ENCODE measurements at places on chromosomes 1 and 21.

- no peak for DNase-seq
Observed at GRCh38 chr1:14578156-14578555, 20.3 kb upstream of the KAZN start.

DNA sequence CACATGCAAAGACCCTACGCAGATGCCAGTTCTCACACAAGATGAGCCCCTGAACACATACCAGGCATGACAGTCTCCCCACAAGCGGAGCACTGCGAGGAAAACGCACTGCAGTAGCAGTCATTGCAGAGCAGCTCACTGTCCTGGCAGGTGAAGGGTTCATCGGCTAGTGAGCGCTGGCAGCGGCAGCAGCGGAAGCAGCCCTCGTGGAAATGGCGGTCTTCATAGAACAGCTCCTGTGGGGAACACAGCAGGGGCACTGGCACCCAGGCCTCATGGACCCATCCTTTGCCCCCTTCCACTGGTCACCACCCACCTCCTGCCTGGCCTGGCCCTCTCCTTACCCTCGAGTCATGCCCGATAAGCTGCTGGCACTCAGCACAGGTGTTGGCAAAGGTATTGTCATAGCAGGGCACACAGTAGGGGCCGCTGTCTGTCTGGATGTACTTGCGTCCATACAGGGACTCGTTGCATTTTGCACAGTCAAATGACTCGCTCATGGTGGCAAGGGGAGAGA, 6.3 kb downstream of the FHL3 start:
- no peak for DNase-seq

GRCh38 chr1:53549287-53549686, 90.1 kb downstream of the DMRTB1 start:
- no peak for DNase-seq

GRCh38 chr1:233707880-233708815, 94.2 kb downstream of the KCNK1 start:
- no peak for DNase-seq

DNA sequence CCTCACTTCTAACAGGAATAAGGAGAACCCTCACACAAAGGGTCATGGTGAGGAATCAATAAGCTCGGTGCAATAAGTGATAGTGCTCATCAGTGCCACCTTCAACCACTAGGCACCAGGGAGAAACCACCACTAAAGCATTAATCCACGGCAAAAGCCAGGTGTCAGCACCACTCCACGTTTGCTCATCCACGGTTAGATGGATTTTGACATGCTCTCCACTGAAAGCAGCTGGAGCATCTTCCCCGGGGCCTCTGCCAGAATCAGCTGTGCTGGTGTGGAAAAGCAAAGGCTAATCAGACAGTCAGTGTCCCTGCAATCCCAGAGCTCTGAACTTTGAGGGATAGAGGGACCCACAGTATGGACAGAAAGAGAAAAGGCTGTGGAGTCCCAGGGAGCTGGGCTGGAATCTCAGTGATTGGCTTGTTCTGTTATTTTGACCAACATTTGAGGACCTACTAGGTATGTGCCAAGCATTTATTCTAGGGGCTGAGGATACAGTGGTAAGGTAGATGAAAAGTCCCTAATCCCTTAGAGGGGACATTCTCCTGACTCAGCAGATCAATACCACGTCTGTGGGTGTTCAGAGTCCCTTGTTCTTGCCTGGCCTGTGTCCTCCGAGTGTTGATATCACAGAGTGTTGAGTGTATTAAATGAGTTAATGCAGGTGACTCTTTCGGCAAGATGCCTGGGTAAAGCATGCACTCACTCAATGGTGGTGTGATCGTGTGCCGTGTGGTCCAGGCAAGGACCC, 41.3 kb downstream of the FHAD1 start:
- DNase-seq, result no peak

- DNase-seq, result no peak
Observed at GRCh38 chr1:168842306-168842705, 113.3 kb upstream of the DPT start.

DNA sequence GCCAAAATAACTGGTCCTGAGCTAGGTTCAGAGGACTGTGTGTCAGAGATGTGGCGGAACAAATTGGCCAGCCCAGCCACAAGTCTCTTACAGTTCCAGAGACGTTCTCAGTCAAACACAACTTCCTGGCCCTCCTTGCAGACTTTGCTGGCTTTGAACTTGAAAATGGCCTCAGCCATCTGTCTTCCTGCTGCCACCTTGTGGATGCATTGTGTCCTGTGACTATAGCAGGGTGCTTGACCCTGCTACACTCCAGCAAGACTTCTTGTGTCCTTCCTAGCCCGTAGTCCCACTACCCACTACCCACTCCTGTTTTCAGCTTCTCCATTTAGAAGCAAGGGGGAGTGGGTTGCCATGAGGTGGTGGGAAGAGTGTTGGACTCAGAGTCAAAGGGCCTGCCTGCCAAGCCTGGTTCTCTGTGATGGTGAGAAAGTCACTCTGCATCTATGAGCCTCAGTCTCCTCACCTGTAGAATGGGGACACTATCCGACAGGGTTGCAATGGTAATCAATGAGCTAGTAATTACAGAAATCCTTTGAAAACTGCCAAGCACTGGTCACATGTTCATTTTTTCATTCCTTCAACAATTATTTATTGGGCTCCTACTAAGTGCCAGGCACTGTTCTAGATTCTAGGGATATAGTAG, 109.9 kb downstream of the IGSF21 start:
- DNase-seq, result no peak

DNA sequence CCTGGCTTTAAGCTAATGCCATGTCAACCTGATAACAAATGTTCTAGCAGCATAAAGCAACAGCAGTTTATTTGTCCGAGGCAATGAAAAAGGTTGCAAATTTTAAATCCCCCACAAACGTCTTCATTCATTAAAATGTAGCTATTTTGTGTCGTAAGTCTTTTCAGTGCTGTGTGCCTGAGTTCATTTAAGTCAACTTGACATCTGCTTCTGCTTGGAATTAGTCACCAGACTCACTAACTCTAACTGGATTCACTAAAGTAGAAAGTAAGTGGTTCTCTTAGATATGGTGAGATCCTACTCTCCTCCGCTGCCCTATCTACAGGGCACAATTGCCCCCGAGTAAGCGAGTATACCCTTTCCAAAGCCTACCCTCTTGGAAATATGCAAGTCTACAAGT, 118.4 kb upstream of the CHRM3 start:
- DNase-seq, result no peak

DNA sequence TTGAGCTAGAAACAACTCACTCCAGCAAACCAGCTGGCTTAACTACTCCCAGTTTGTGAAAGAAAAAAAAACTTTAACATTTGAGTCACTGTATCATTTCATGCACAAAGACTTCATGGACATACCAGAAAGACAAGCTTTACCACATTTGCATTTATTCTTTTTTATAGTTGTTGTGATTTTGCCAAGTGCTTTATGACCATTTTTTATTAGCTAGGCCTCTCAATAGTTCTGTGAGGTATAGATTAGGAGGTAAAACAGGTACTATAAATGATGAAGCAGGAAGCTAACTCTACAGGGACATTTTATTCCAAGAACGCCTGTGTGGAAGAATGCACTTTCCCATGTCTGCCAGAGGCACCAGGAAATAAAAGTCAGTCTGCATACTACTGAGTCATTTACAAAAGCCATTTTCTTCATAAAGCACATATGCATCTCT, 8.2 kb upstream of the DENND1B start:
- DNase-seq, result no peak

DNA sequence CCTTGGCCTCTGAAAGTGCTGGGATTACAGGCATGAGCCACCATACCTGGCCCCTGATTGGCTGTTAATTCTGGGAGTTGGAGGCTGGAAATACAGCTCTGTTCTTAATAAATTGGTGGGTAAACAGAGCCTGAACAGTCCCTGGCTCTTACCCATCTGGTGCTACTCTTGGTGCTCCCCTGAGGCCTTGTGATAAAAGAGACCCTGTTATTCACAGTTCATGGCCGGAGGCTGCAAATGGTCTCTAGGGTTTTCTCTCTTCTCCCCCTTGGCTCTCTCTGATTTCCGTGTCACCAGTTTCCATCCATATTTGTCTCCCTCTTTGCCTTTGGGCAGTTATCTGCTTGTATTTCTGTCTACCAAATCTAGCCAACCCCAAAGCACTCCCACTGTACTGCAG, 17.2 kb downstream of the NFASC start:
- DNase-seq, result peak; percentile 99

- no peak for DNase-seq
Observed at GRCh38 chr21:32653326-32653901, 41.2 kb upstream of the CFAP298 start.

GRCh38 chr1:97071173-97071572, 349.6 kb downstream of the PTBP2 start:
- DNase-seq, result no peak

- DNase-seq, result no peak
Observed at GRCh38 chr1:227869279-227869842, 53.9 kb downstream of the PRSS38 start.

GRCh38 chr1:84376000-84376910, 22.0 kb upstream of the DNASE2B start:
- DNase-seq, result no peak

- no peak for DNase-seq
Observed at GRCh38 chr1:12539705-12540579, 78.1 kb downstream of the DHRS3 start.

DNA sequence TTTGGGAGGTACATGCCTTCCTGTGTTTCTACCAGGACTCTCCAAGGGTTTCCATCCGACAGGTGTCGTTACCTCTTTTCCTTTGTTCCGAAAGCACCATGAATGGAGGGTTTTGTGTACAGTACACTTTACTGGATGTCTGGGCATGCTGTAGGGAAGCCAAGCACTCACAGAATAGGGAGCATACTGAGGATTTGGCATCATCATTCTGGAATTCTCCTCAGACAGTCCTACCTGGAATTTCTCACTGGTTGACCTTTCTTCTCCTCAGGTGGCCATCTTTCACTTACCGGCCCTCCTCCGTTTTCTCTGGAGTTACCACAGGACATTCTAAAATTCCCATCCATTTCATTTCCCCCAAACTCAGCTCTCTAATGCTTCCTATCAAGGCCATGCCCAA, 5.9 kb upstream of the MPL start:
- no peak for DNase-seq

GRCh38 chr1:43144237-43144636, 27.9 kb downstream of the EBNA1BP2 start:
- DNase-seq, result no peak

DNA sequence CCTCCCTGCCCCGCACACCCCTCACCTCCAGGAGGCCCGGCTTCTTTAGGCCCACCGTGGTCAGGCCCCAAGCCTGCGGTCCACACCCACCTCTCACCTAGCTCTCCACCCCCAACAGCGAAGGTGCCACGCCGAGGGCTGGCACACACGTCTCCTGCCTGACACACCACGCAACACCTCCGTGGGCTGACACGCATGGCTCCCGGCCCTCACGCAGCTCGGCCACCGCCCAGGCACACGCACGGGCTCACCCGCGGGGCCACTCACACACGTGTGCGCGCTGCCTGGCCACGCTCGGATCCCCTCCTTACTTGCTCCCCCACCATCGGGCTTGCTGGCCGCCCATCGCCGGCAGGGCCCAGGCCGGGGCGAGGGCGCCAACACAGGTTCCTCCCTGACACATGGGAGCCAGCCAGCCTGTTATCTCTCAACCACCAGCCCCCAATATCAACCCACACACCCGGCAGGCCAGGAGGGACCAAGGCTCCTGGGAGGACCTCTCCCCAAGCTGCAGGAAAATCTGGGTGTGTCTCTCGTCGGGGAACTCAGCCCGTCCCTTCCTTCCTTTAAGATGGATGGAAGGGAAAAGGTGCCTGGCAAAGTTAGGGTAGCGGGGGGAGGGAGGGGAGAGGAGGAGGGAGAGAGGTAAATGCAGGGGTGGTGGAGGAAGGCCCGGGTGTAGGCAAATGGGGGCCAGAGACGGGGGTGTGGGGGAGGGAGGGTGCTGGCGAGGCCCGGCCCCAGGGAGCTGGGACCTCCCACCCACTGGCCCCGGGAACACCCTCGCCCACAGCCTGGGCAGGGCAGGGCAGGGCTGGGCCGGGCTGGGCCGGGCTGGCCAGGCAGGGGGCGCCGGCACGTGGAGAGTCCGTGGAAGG, 546 bp downstream of the ELOVL1 start:
- no peak for DNase-seq
